Osteocyte (in vitro differentiated cells): ENCODE measurements at places on chromosomes 3 and 15.

DNA sequence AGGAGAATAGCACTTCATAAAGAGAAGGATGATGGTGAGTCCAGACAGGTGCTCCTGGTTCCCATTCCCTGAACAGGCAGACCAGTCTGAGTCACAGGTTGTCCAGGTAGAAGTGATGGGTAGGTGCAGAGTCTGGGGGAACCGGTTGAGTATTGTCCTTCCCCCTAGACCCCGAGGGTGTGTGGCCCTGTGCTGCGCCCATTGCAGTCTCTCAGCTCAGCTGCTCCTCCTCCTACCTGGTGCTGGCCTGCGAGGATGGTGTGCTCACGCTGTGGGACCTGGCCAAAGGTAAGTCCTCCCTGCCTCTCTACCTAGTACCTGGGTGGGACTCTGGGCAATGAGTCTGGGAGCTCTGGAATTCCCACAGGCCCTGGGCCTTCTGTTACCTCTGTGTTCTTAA, 19.8 kb downstream of the MESP1 start:
- DNase-seq, result no peak

DNA sequence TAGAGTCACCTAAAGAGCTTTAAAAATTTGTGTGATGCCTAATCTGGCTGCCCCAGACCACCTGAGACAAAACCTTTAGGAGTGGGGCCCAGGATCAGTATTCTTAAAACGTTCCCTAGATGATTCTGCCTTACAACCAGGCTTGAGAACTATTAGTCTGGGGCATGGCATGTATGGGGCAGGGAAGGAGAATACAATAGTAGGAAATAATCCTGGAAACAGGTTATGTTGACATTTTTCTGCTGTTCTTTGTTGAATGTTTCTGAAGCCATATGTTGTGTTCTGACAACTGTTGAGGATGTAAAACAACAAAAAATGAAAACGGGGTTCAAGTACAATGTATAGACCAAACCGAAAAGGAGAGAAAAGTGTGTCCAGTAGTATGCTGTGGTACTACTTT, 2.9 kb downstream of the GTF2E1 start:
- no peak for DNase-seq

- DNase-seq, result no peak
These were observed 223.6 kb upstream of the SETMAR start for GRCh38 chr3:4079339-4080195.

DNA sequence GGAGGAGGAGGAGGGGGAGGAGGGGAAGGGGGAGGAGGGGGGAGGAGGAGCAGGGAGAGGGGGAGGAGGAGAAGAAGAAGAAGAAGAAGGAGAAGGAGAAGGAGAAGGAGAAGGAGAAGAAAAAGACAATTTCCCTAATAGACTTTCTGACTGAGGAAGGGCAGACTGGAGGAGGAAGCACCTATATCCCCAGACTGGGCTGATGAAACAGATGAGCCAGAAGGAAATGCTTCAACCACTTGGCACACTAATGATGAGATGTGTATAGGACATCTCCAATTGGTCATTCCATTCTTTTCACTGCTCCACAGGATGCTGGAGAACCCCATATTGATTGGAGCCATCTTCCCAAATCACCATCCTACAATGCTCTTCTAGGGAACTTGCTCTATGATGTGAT, 69.9 kb downstream of the LYZL4 start:
- no peak for DNase-seq

DNA sequence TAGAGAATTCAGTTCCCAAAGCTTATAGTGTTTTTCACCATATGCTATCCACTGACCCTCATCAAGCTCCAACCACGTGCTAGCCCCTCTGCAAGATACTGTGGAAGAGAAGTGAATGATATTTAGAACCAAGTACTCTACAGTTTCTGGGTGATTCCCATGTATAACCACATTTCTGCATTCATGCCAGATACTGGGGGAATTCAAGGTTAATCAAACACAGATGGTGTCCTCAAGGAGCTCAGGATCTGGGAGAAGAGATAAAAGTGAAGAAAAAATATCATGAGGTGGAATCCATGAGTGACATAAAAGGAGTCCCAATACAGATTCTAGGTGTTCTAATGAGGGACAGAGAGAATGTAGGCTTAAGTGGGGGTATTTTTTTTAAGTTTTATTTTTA, 195.8 kb downstream of the FHIT start:
- no peak for DNase-seq

GRCh38 chr3:291646-292436, 95.3 kb downstream of the CHL1 start:
- DNase-seq, result no peak

GRCh38 chr3:159829539-159830227, 159.0 kb upstream of the IL12A start:
- DNase-seq, result no peak

- DNase-seq, result no peak
These were observed 37.3 kb downstream of the TLE3 start for GRCh38 chr15:70060214-70060992.

DNA sequence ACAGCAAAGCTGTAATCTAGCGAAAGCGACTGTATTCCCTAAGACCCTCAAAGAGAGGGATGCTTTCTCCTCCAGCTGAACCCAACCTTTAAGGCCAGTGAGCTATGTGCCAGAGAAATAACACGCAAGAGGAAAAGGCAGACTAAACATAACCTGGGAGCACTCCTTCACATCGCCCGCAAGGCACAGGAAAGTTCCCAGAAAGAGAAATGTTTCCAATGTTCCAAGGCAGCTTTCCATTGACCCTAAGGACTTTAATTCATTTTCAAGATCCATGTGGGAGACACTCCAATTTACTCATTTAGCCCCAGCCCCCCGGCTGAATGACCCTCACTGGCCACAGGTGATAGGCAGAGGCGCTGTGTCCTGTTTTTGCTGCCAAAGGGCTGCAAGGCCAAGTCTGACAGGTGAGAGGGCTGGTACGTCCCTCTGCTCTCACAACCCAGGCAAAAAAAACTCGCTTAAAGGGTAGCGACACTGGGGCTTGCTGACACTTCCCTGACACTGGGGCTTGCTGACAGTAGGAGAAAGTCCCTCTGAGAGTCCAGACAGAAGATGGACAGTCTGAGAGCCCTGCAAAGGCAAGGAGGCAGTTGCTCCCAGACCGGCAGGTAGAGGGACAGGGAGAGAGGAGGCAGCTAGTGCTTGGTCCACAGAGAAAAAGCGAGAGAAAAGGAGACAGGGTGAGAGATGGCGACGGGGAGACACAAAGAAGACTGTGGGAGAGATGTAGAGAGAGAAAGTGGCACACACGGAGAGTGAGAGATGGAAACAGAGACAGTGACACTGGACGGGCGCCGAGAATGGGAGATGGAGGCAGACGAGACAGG, 702 bp downstream of the ARHGEF3 start:
- no peak for DNase-seq

DNA sequence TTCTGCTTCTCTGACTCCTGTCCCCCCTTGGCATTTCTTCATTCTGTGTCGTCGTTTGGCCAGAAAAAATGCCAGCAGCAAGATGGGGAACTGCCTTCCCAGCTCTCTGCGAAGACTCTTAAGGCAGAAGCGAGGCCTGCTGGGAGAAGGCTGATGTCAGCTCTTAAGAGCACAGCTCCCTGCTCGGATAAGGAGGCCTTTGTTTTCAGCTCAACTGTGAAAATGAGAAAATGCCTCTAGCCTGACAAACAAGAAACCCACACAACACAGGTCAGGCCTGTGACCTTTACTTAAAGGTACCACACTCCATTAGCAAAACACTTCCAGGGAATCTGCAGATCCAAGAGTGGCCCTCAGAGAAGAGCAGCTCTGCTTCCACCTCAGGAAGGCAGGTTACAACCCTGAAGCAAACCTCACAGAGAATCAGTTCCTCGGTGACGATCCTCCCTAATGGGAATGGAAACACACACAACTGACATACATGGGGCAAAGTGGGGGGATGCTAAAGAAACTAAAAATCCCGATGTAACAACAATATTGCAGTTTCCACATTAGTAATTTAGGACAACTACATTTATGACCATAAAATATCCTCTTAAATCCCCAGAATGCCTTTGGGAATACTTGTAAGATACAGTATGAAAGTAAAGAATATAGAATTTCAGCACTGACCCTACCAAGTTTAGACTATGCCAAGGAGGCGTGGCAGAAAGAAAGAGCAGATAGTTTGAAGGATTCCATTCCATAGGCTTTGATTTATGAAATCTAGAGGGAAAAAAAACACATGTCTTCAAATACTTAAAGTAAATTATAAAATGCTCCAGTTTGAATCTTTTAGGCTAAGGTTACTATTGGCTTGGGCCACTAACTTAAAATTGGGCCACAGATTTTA, 52.1 kb downstream of the VGLL4 start:
- DNase-seq, result no peak

GRCh38 chr3:43326891-43327581, 40.7 kb downstream of the SNRK start:
- no peak for DNase-seq

DNA sequence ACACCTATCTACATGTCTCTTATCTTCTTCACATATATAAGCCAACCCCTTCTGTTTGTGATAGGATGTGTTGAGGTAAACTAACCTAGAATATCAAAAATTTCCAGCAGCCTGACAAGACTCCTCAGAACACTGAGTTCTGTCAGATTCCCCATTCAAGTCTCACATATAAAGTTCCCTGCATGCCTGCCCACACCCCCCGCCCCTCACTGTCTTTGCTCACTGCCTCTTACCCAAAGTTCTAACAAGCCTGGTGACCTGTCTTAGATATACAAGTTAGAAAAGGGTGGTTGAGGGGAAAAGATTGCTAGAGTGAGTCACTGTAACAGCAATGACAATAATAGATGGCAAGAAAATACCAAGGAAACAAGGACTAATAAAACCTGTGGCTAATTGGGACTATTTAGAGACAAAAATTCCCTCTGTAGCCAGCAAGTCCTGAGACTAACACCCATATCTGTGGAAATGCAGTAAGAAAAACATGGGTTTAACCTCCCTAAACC, 40.1 kb downstream of the FBXO22 start:
- DNase-seq, result no peak

DNA sequence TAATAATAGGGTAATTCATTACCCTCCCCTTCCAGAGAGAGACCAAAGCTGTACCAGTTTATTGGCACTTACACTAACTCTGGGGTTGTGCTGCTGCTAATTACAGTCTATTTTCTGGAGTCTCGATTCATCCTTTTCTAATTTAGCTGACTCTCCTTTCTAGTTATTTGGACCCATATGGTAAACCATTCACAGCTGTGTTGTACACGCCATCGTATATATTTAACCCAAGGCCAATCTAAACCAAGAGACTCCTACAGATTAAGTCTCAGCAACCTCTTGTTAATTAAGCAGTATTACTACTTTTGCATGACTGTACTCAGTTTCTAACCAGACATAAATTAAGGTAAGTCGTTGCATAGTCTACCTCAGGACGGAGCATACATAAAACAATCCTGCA, 22.5 kb downstream of the ANXA2 start:
- DNase-seq, result no peak

- DNase-seq, result peak; percentile 91
These were observed 77.2 kb upstream of the SLC6A11 start for GRCh38 chr3:10738688-10739372.

DNA sequence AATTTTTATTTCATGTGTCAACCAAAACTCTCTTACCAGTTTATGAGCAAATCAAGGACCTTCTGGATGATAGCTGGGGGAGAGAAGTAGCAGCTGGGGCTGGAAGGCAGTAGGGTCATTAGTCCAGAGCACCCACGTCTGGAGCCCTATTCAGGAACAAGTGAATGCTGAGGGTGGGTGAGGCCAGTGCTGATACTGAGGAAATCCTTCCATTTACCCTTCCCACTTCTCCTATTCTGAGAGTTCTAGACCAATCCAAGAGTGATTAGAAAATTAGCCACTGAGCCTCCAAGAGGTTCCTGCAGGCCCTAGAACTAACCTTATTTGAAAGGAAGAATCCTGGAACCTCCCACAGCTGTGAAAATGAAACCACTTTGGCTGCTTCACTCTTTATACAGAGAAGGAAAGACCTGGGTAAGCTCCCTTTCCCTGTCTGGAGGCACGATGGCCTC, 46.2 kb upstream of the VILL start:
- no peak for DNase-seq

DNA sequence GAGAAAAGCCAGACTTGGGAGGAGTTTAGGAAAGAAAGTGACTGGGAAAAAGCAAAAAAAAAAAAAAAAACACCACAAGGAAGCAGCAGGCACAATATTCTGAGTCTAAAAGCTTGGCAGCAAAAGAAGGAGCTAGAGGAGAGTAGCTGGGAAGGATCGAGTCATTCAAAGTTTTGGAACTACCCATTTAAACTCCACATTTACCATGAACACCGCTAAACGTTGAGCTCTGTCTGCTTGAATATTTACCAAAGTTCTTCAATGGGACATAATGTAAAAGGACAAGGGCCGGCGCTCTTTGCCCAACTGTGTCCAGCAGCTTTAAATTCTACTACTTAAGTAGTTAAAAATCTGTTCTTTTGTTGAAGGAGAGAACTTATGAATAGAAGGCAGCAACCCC, 481.9 kb downstream of the FOXP1 start:
- DNase-seq, result no peak

- no peak for DNase-seq
These were observed 12.1 kb downstream of the CSNK1G1 start for GRCh38 chr15:64343841-64344240.

DNA sequence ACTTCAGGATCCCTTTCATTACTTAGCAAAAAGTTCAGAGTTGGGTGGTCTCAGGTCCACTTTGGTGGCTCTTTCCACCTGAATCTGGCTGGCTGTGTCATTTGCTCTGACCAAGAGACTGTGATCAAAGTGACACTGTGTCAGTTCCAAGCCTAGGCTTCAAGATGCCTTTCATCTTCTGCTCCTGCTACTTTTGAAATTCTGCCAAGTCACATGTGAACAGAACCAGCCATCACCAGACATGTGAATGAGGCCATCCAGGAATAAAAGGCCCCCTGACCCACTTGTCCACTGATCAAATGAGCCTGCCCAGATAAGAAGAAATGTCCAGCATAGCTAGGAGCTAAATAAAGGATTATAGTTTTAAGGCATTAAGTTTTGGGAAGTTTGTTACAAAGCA, 132.2 kb downstream of the OSBPL10 start:
- no peak for DNase-seq

DNA sequence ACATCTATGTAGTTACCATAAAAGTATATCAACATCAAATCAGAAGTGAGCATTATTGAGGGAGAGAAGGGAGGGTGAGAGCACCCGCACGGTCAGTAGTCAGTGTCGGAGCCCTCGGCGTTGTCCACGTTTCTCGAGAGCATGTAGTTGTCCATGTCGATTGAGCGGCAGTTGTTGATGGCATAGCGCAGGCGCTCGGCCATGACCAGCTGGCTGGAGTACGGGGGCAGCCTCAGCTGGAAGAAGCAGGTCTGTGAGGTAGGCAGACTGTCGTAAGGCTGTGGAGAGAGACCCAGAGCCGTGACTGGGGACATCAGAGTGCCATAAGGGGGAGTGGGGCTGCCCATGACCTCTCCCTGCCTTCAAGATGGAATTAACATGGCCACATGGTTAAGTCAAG, 11.8 kb downstream of the FBXL22 start:
- DNase-seq, result no peak

DNA sequence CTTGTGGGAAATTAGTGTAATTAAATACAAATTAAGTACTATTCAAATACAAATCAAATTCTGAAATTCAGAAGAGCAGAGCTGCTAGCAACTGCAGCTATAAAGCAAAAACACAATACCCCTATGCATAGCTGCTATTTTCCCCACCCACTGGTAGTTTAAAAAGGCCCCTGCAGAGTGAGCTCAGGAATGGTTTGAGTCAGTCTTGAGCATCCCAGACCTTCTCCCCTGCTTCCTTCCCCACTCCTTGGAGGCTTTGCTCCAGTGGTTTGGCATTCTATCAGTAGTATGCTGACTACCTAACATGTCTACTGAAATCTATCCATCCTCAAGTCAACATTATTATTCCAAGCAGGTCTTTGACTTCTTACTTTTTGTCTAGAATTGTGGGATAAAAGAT, 53.0 kb downstream of the EFHB start:
- DNase-seq, result no peak
